ENCODE measurements at places on chromosomes 2 and 18.

DNA sequence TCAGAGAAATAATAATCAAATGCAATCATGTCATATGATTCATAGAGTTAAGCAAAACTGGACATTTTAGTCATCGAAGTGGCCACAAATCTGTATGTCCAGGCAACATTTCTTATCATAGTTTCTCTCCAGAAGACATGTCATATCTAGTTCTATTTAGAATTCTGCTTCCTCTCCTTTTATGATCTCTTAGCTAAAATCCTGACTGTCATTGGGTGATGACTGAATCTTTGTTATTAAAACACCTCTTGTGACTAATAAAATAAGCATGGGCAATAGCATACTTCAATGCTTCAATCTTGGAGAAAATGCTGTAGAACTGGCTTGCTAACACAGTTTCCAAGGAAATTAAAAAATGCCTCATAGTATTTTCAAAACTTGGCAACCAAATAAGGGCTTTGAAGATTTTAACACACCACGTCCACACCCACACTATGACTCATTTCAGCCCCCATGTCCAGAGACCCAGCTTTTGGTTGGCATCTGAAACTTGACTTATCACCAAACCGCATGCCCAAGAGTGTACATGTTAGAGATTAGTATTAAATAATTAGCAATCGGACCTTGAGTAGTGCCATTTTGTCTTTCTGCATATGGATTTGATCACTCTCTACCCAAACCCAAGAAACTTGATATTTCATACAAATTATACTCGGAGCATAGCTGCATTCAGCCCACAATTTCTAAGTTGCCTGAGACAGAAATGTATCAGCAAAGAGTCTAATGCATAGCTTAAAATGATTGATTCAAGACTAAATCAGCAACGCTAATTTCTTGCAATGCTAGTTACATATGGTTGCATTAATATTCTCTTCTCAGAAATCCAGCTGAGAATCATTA is 106.5 kb upstream of the ETAA1 start:
- no peak for DNase-seq

DNA sequence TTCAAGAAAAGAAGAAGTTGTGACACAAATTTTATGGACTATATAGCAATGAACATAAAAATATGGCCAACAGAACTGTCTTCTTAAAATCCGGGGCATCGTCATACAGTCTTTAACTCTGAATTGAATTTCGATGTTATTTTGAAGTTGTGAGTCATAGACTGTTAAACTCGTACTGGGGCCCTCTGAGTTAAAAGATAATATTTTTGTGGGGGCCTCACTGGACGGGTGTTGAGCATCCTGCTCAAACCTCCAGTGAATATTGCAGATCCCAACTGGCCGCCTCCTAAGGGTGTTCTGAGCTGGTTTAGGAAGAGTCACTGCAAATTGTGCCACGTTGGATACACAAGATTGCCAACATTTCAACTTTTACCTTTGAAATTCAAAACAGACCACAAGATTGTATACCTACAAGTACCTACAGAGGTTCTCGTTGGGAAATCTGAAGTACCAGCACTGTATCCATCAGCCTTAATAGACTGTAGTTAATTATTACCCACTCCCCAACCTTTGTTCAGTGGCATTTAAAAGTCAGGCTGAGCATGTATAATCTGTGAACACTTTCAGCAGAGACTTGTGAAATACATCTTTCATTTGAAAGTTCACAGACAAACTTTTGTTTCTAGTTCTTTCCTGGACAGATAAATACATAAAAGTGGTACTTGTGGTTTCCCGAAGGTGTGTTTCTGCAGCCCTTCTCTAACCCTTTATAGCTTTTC is 27.8 kb downstream of the KLHL23 start:
- peak; percentile 14 for DNase-seq

DNA sequence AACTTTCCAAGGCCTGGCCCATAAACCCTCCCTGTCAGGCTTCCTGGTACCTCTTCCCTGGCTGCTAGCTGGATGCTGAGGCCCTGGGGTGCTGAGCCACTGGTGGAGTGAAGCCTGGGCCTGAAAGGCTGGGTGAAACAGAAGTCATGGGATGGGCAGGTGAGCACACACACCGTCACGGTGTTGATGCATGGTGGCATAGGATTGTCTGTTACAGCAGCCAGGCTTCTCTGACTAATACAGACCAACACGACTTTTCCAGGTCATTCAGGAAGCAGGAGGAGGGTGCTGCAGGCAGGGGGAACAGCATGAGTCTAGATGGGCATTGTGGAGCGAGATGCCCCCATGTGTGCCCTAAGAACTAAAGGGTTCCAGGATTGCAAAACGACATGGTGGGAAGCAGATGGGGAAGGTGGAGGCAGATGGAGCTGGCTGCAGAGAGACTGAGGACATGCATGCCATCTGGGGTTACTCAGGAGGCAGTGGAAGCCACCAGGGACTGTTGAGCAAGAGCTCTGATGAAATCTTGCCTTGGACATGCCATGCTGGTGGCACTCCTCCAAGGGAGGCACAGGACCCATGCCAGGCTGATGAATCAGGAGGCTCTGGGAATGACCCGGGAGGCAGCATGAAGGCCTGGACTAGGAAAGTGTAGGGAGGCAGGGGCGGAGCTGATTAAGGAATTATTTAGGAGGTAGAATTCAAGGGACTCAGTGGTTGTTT is 480.9 kb downstream of the TSN start:
- no peak for DNase-seq

- no peak for DNase-seq
Measured at GRCh38 chr2:43178602-43179542, 47.5 kb downstream of the ZFP36L2 start.

GRCh38 chr2:15673919-15674636 is 82.4 kb downstream of the DDX1 start:
- DNase-seq = no peak

DNA sequence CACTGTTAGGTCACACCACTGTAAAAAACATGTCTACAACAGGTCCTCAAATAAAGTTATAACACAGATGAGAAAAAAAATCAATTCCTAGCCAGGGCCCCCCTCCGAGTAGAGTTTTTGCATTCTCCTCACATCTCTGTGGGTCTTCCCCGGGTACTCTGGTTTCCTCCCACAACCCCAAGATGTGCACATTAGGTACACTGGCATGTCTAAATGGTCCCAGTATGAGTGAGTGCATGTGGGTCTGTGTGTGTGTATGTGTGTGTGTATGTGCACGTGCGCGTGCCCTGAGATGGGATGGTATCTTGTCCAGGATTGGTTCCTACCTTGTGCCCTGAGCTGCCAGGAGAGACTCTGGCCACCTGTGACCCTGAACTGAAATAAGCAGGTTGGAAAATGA is 4.9 kb downstream of the TYW5 start:
- DNase-seq = no peak

GRCh38 chr2:157784169-157784822 is 91.8 kb downstream of the ACVR1 start:
- no peak for DNase-seq

DNA sequence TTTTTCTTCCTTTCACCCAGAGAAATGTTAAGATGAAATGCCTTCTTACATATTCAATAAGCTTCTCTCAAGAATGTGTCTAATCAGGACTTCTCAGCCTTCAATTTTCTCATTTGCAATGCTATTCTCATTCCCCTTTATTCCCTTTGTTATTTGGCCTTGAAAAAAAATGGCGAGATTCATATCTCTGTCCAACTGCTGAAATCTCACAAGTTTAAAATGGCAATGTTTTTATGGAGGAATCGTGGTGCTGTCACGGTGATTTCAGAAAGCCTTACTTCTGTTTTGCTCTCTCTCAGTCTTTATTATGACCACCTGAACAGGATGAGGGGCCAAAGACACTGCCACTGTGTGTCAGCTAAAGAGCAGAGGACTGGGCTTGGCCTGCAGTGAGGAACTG is 928.5 kb downstream of the DCC start:
- no peak for DNase-seq

GRCh38 chr2:200869014-200869413 is 4.6 kb upstream of the CLK1 start:
- DNase-seq = no peak

DNA sequence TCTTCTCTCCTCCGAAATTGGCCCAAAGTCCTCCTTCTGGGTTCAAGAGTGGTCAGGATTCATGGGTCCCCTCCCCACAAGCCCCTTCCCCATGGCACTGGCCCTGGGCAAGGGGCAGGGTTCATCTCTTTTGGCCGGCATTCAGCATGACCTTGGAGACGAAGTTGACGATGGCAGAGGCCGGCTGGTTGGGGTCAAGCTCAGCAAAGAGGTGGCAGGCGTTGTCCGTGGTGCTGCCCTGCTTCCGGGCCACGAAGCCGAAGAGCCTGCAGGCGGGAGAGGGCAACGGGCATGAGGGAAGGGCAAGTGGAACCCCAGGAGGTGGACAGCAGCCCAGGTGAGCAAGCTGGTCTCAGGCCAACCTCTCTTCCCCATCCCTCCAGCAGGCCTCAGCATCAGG is 198.5 kb downstream of the TNS1 start:
- no peak for DNase-seq

- DNase-seq = no peak
Measured at GRCh38 chr2:118607641-118608040, 239.8 kb downstream of the EN1 start.

DNA sequence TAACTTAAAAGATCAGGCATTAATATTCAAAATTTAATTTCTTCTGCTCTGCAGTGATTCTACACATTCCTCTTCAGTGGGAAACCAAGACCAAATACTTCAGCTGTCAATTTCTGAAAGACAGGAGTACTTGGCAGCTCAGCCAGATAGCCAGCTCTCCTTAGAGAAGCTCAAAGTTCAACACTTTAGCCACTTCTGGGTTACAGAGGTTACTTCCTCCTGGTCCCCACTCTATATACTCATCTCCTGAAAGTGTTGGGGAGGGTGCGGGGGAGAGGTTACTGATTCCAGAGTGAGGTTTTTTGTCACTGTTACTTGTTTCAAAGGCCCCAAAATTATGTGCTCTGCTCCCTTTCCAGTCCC is 4.1 kb downstream of the CYTIP start:
- DNase-seq = peak; percentile 73

- DNase-seq = no peak
Measured at GRCh38 chr2:72603481-72603880, 222.4 kb downstream of the EXOC6B start.

- no peak for DNase-seq
Measured at GRCh38 chr2:76946631-76947145, 575.5 kb downstream of the LRRTM4 start.

GRCh38 chr2:30656079-30656478 is 151.2 kb downstream of the CAPN13 start:
- no peak for DNase-seq

DNA sequence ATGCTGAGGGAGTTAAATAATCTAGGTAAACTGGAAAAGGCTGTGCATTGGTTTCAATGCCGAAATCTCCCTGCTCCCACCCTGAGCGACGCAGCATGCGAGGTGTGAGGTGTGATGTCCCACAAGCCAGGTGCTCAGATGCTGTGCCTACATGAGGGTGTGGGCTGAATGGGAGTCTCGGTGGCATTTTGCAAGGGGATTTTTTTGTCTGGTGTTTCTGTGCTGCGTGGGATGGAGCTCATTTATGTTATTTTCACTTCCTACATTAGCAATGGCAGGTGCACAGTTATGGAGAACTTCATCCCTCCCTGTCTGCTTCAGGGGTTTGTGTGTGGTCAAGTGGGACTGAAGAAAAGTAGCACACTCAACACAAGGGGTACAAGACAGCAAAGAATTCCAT is 110.2 kb upstream of the CCDC68 start:
- DNase-seq = no peak

- no peak for DNase-seq
Measured at GRCh38 chr2:219766658-219767057, 139.2 kb downstream of the SLC4A3 start.

GRCh38 chr18:59395226-59396175 is 36.4 kb upstream of the LMAN1 start:
- DNase-seq = no peak

DNA sequence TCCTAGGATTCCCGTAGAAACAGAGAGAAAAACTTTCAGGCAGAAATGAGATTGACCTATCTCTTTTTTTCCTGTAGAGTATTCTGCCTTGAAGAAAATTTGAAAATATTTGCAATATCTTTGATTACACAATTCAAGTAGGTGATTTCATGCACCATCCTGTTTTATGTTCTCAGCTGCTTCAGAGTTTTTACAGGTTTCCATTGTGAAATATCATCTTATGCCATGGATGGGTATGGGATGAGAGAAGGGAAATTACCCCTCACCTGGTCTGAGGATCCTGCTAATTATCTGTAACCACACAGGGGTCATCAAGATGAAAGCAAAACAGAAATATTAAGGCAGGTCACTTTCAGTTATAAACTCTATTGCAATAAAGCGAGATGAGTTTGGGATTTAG is 264.8 kb downstream of the TXNL1 start:
- DNase-seq = no peak

DNA sequence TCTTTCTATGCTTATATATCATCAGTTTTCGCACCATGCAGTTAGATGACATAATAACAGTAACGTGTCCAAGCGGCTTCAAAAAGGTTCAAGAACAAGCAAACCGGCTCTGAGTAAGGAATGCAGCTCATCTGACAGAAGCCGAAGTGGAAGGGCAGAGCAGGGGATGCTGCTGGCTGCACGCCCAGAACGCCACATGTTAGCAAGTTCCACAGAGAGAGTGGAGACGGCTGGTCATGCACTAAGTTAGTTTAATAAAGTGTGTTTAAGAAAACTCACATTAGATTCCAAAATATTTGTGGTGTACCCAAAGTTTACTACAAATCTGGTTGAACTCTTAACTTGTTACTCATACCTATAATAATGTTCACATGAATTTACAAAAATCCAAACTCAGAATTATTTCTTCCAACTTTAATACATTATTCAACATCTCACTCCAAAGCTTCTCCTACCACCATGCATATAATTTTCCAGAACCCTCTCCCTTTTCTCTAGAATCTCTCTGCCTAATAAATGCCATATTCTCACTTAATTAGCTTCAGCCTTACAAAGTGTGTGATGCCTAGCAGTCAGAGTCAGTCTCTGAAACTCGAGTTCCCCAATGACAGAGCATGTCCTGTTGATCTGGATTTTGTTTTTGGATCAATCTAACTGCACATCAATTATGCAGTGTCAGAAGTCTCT is 170.0 kb downstream of the DNAH7 start:
- DNase-seq = no peak

GRCh38 chr2:35220461-35220860 is 1135.1 kb upstream of the CRIM1 start:
- DNase-seq = no peak

DNA sequence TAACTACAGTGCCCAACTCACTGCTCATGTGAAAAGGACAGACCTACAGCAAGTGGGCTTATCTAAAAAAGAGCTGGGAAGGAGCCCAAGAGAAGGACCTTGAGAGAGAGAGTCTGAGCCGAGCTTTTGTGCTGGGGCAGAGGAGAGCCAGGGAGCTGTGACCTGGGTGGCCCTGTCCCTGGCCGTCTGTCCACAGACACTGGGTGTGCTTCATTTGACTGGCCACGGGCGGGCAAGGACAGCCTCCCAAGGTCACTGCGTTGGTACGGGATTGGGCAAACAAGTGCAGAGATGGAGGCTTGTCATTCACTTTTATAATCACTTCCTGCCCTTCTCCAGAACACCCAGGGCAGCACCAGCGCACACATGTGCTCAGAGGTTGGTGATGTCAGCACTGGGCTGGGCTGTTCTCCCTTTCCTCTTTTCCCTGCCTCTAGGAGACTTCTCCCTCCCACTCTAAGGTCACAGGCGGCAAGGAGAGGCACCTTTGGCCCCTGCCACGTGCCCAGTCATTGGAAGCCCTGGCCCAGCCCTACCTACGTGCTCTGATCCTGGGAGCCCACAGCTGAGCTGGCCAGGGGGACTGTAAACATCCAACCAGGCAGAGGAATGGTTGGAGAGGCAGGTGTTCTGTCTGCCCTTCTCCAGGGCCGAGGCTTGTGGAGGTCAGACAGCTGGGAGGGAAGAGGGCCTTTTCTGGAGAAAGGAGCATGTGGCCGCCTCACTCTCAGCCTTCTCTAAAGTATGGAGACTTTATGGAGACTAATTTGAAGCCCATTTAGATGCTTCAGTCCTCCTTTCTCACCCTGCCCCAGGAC is 6.4 kb upstream of the PSD4 start:
- peak; percentile 51 for DNase-seq

Measured in activated CD4-positive, alpha-beta T cell treated with anti-CD3 and anti-CD28 coated beads, Interleukin-2, Interleukin-4, amounts not matched to agents 100 ng/mL and 50 ng/mL, durations not matched to agents 16 hours and 8 hours (primary cell).